ENCODE measurements at places on chromosomes 6 and 20.

DNA sequence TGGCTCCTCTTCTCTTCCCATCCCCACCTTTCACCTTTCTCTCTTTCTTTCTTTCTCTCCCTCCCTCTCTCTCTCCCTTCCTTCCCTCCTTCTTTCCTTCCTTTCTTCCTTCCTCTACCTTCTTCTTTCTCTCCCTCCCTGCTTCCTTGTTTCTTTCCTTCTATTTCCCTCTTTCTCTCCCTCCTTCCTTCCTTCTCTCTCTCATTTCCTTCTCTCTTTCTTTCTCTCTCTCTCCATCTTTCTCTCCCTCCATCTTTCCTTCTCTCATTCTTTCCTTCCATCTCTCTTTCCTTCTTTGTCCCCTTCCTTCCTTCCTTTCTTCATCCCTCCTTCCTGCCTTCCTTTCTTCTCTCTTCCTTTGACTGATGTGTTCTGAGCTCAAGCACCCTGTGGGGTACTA is 1467.0 kb upstream of the DEFB115 start:
- no peak for DNase-seq

GRCh38 chr20:31803552-31804291 is 15.4 kb upstream of the MYLK2 start:
- DNase-seq = no peak

DNA sequence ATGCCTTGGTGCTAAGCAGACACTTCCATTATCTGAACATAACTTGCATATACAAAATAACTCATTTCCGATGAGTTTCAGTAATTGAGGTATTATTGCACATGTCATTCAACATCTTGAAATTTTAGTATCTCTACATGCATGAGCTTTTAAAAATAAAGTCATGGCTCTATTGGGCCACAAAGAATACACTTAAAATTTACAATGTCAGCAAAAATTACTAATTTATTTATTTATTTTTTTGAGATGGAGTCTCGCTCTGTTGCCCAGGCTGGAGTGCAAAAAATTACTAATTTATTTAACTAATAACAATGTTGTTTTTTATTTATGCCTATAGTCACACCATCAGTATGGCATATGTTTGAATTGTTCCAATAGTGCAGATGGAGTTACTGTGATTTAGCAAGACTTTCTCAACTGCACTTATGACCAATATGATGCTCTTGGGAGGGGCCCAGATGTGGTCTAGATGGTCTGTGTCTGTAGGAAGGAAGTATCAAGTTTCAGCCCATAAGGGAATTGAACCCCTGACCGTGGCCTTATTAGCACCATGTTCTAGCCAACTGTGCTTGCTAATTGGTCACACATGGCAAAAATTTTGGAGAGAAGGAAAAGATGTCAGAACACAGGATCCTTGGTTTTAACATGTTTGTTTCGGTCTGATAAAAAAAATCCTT is 370.7 kb upstream of the TSHZ2 start:
- DNase-seq = no peak

- DNase-seq = no peak
These were observed 6.0 kb upstream of the SLC2A10 start for GRCh38 chr20:46703435-46703834.

- DNase-seq = no peak
These were observed 70.6 kb downstream of the MTHFD1L start for GRCh38 chr6:150936021-150936555.

DNA sequence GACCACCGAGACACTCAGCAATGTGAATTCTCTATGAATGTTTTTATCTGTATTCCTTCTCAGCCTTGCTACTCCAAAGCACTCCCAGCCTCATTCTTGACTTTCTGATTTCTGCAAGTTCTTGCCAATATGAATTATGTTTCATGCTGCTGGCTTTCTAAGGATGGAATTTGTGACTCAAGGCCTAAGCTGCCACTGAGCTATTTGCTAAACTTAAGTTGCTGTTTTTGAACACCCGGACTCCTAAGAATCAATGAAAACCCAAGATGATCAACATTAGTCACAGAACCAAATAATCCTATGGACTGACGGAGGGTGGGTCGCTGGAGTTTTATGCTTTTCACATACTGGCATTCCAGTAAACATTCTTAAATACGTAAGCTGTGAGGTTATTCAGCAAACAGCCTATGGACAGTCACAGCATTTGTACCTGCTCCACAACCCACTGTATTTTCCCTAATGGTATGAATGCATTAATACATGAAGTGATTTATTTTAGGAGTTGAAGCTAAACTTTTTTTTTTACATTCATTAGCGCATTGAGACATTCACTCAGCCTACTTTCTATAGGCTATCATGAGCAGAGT is 8.2 kb upstream of the PXDC1 start:
- DNase-seq = no peak

GRCh38 chr6:113103634-113104361 is 753.3 kb upstream of the MARCKS start:
- no peak for DNase-seq

DNA sequence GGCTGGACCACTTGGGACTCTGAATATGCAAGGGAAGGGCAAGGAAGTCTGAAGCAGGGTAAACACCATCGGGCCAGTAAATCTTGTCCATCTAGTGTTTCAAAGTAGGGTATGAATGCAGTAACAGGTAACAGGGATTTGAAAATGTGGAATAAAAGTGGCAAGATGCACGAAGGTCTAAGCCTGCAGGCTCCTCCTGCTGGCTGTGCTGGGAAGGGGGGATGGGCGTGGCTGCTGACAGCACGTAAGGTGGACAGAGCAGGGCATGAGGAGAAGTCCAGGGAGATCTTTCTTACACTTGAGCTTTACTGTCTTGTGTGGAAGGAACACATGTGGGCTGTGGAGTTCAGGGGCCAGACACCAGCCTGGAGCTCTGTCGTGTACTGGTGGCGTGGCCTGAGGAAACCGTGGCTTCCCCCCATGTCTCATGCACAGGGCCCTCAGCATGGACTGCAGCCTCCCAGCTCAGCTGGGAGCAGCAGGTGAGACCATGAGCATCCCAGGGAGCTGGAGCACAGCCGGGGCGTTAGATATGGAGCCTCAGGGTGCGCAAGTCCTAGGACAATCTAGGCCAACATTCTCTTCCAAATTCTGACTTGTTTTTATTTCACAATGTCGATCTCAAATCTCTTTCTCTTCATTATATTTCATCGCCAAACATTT is 84.5 kb downstream of the SLC22A23 start:
- no peak for DNase-seq

GRCh38 chr6:34196116-34196832 is 40.4 kb upstream of the HMGA1 start:
- peak; percentile 78 for DNase-seq

- no peak for DNase-seq
These were observed at the start of gene NRSN1 for GRCh38 chr6:24125980-24126379. NRSN1 (plus strand) TSS chr6:24126215; CDS start chr6:24134328, 8,113 bp downstream.

- no peak for DNase-seq
These were observed 49.9 kb upstream of the MAFB start for GRCh38 chr20:40738976-40739375.

DNA sequence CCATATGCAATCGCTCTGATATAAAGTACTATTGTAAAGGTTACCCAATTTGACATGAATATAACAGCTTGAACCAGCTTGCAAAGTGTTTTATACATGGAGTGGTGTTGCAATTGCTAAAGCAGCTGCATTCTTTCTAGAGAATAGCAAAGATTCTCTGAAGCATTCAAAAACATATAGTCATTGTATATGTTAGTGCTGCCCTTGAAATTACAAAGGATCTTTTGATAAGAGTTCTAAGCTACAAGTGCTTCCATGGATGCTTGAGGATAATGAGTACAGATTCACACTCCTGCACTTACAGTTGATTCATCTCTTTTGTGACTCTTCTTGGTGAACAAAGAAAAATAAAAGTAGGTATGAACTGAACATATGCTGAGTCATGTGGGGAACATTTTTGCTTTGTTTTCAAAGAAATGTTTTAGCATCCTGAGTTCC is 175.7 kb downstream of the ALDH8A1 start:
- DNase-seq = no peak

GRCh38 chr6:44341095-44341890 is 1.2 kb upstream of the SPATS1 start:
- no peak for DNase-seq

GRCh38 chr6:2767657-2768524 is 2.7 kb downstream of the WRNIP1 start:
- no peak for DNase-seq

GRCh38 chr6:33028220-33028849 is 18.9 kb upstream of the HLA-DOA start:
- no peak for DNase-seq

GRCh38 chr6:30378290-30378937 is 33.5 kb downstream of the RPP21 start:
- DNase-seq = no peak

DNA sequence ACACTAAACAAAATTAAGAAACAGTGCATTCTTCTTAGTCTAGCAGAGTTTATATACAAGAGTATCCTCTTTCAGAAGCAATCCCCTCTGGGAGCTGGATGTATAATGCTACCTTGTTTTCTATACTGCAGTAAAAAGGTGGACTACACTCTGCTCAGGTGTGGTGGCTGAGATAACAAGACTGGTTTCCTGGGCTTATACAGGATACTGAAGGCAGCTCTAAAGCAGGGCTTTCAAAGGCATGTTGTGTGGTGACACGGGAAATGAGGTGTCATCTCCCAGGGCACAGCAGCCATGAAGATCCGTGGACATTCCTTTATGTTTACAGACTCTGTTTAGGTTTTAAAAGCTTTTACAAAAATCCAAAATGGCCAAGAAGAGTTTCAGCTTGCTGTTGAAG is 136.7 kb downstream of the MAP3K4 start:
- no peak for DNase-seq

GRCh38 chr20:15091421-15092037 is 754.1 kb upstream of the FLRT3 start:
- DNase-seq = no peak

GRCh38 chr6:4666886-4667513 is 109.2 kb upstream of the CDYL start:
- DNase-seq = no peak

GRCh38 chr20:7981374-7981773 is 38.2 kb downstream of the TMX4 start:
- DNase-seq = no peak

GRCh38 chr20:20611167-20611566 is 101.3 kb downstream of the RALGAPA2 start:
- DNase-seq = no peak

DNA sequence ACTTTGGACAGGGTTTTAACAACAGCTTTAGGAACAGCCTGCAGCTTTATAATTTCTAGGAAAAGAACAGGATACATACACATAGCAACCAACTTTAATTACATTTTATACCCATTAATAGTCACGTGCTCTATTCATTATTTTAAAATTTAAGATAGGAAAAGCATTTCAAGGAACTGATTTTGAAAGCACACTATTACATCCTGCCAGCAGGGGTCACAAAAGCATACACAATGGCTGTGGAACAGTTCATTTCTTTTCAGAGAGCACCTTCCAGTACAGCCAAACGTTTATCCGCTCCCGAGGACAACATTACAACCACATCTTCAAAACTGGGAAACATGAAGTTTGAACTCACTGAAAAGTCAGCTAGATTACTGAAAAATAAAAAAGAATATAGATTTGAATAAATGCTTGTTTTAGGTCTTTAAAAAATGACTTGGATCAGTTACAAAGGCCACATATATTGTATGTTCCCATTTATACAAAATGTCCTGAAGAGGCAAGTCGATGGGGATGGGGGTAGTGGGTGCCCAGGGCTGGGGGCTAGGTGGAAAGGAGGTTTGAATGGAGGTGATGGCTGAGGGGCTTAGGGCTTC is 104.6 kb upstream of the EXOC2 start:
- DNase-seq = peak; percentile 8

- DNase-seq = no peak
These were observed 98.1 kb downstream of the FARS2 start for GRCh38 chr6:5359417-5359816.

DNA sequence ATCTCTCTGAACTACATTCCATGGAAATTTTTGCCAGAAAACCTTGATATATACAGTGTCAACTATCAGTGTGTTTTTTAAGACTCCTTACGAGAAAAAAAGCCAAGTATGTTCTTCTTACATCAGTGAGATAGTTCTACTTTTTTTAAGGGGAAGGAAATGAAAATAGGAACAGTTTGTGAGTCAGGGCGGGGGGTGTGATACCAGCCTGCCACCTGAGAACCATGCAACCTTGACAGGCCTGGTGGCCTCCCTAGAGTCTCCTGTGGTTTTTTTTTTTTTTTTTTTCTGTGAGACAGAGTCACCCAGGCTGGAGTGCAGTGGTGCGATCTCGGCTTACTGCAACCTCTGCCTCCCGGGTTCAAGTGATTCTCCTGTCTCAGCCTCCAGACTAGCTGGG is 96.3 kb upstream of the GCM1 start:
- no peak for DNase-seq

- DNase-seq = peak; percentile 72
These were observed at the start of gene CEBPB for GRCh38 chr20:50190251-50191064. CEBPB (plus strand) TSS chr20:50190830; CDS start chr20:50191034, 204 bp downstream.

DNA sequence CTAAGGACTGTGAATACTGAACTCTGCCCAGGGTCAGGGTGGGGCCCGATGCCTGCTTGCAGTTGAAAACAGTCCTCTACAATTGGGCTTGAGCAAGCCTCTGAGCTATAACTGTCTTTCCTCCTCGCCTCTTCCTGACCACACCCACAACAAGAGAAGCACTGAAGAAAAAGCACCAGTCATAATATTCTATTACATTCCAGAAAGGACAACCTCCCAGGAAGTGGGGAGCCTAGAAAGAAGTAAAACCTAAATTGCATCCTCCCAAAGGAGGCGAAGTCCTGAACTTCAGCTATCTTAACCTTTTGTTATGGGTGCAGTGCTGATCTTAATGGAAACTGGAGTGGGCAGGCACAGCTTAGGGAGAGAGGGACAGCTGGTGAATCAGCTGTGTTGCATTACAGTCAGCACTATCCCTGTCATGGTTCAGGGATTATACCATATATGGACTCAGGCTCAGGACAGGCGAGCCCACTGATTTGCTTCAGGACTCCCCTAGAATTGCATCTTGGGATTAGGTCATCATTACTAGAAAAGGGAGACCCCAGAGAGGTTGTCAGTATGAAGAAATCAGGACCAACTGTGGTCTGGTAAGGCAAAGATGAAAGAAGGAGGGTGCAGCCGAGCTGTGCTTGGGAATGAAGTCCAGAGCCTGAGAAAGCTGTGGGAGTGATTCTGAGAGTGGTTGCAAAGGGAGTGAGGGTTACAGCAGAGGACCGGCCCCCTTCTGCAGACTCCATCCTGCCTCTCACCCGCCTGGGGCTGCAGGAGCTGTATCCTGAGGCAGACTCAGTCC is 18.3 kb upstream of the TRAM2 start:
- no peak for DNase-seq

All from effector memory CD4-positive, alpha-beta T cell (primary cell).